ENCODE measurements at places on chromosomes 12 and 14.

DNA sequence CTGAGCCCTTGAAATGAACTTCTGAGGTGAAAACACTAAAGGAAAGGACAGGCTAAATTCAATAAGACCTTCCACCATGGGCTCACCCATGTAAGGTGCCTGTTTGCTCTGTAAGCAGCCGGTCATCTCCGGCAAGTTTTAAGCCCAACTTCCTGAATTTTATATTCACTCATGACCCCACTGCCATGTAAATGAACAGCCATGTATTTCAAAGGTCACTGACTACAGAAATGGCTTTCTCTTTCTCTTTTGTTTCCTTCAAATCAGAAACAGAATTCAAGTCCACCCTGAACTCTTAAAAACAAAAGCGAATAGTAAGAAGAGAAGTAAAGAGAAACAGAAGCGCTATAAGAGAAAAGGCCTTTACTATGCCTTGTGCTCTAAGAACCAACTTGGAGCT lies 61.7 kb upstream of the OVCH1 start:
- DNase-seq = no peak

DNA sequence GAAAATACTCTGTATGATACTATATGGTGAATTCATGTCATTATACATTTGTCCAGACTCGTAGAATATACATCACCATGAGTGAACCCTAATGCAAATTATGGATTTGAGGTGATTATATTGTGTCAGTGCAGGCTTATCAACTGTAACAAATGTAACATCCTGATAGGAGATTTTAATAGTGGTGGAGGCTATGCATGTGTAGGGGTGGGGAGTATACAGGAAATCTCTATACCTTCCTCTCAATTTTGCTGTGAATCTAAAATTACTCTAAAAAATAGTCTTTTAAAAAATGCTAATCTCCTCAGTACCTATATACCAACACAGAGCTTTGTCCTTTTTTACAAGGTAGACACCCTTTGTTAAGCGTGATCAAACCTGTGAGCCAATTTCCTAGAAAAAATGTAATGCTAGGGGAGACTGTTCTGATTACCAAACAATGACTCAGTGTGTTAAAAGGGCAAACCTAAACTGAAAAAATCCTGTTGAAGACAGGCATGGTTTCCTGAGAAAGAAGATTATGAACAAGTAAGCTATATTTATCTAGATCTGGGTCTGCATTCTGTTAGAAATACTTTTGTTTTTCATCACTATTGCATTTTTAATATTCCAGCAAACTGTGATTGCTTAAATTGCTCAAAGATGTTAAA lies 170.9 kb downstream of the DUSP6 start:
- no peak for DNase-seq

DNA sequence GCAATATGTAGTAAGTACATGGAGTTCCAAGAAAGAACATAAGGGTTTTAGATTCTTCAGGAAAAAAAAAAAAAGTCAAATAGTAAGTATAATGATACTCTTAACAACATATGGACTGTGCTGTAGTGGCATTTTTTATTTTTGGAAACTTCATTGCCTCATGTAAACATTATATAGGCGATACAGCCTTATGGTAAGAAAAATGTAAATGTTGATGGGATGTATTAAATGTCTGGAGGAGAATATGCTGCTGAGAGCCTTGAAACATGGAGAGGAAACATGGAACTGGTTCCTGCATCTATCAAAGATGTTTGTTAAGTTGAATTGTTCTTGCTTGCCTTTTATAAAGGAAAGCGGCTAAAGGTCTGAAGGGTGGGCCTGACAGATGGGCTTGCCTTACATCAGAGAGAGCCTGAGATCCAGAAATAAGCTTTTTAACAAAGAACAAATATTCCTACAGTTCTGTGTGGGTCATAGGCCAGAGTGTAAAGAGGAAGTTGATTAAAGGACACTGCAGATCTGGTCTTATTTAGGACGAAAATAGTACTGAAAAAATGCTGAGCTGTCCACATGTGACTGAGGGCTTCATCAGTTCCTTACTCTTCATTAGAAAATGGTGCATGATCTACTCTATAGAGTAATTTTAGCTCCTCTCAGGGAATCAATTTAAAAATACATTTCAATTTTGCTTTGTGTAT lies 448.1 kb upstream of the DCN start:
- DNase-seq = no peak

GRCh38 chr12:29365091-29365490 lies 15.9 kb downstream of the ERGIC2 start:
- DNase-seq = no peak

DNA sequence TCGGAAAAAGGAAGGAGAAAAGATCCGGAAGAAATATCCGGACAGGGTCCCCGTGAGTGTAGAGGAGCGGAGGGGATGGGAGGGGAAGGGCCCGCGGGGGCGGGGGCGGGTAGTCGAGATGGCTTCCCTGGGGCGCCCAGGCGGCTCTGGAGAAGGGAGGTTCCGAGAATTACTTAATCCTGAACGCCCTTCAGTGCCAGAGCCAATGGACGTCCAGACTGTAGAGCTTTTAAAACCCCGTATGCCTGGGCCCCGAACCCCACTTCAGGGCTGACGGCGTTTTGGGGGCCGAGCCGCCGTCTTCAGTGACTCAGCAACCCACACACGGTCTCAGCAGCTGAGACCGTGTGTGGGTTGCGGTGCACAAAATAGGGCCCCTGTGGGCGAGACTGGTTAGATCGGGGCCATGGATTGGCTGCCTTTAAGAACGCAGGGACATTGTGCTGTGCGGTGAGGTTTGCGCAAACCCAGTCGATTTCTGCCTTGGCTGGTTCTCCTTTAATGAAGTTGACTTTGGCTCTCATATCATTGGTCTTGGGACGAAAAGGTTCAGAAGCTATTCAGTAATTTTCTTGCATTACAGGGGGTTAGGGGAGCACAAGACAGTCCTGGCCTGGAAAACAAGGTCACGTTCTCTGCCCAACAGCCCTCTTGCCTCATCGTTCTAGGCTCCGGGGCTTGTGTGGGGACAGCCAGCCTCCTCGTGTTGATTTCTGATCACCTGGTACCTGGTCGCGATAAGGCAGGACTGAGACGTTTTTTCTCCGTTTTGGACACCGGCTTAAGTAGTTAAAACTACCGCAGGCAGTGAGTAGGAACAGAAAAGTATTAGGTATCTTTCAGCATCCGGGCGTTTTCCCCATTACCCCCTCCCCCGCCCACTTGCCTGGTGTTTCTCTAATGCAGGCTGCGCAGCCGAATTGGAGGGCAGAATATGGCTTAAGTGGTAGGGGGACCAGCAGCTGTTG lies 775 bp downstream of the GABARAPL1 start:
- DNase-seq = peak; percentile 54

DNA sequence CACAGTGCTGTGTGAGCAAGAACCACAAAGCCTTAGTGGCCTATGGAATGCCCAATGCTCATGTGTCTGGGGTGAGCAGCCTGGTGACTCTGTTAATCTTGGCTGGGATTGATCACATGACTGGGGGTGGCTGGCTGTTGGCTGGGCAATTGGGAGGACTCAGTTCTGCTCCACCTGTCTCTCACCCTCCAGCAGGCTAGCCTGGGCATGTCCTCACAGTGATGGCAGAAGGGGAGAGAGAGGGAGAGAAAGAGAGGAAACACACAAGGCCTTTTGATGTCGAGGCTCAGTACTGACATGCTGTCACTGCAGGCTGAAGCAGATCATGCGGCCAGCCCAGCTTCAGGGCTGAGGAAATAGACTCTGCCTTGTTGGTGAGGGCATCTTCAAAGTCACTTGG lies 136.8 kb downstream of the TBX5 start:
- no peak for DNase-seq

- DNase-seq = no peak
Observed at GRCh38 chr12:105681341-105681740, 350.9 kb downstream of the C12orf75 start.

DNA sequence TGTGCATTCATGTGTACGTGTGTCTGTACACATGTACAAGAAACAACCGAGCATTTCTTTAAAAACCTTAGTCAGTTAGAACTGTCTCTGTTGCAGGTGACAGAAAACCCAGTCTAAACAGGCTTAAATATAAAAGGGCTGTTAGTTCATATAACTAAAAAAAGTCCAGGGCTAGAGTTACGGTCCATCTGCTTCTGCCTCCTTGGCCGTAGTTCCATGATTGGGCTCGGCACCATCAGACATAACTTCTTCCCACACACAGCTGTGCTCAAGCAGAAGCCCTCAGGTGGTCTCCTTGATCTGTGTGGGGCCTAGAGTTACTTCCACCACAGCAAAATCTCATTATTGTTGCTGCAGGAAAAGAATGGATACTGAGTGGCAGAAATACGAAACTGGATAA lies 34.6 kb downstream of the CKB start:
- no peak for DNase-seq

- peak; percentile 60 for DNase-seq
Observed at GRCh38 chr12:96177013-96177412, 17.2 kb upstream of the ELK3 start.

GRCh38 chr12:109529691-109530640 lies 43.3 kb downstream of the MMAB start:
- no peak for DNase-seq

DNA sequence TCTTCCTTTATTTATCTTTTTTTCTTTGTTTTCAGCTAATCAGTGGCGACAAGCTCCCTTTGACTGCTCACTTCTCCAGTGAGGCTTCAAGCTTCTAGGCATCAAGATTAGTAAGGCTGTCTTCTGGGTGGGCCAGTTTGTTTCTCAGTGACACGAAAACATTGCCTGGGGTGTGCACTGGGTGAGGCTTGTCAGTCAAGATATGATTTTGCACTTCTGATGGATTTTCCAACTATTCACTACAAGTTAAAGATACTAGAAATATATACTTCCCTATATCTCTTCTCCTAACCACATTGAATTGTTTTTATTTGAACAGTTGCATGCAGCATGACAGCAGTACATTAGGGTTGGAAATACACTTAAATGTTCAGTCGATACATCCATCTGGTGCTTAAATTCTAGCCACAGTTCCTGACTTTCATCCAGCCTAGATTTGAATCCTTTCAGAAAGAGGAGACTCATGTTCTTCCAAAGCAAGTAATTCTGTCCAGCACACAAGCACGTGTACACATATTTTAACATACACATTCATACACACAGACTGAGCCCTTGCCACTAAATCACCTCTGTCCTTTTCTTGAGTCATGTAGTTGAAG lies 275.6 kb upstream of the NOVA1 start:
- DNase-seq = no peak

GRCh38 chr14:35407306-35407630 lies 2.7 kb upstream of the NFKBIA start:
- no peak for DNase-seq

GRCh38 chr14:74704656-74705055 lies 8.2 kb downstream of the AREL1 start:
- DNase-seq = no peak

DNA sequence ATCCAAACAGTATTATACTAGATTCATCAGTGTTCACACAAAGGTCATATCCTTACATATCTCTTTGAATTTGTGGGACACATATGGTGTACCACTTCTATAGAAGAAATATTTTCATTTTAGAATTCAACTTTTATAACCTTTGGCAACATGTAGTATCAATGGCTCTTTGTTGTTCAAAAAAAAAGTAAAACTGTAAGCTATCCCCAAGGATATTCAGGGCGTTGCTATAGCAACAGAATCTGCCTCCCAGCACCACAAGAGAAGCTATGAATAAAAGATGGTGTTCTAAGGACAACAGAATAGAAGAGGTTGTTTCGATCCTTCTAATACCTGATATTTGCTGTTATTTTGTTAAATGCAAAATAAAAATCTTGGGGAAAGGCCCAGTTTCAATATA lies 139.3 kb downstream of the BRMS1L start:
- DNase-seq = no peak

DNA sequence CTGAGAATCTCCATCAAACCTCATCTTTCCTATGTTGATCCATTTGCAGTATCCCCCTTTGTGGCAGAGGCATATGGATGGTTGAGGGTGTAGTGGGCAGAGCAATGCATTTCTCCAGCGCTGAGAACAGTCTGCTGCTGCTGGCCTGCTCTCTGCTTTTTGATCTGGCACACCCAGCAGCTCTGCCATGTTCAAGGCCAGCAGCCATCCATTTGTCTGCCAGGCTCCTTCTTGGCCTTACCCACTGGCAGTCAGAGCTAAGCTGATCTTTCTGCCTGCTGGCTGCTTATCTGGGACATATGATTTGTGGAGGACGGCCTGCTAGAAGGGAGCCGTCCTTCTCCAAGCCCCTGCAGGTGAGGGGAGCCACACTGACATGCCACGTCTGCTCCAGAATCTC lies 17.0 kb downstream of the NPC2 start:
- DNase-seq = no peak

DNA sequence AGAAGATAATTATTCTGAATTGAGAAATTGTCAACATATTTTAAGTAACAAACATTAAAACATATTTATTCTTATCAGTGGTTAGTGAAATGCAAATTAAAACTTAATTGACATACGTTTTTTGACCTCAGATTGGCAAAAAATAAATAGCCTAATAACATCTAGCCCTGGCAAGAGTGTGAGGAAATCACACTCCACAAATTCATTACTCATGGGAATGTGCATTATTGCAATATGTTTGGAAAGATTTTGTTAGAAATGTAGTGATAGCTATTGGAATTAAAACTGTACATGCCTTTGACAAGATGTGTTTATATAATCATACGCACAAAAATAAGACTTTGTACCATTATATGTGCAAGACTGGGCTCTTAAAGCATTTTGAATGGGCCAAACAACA lies 168.6 kb downstream of the KITLG start:
- DNase-seq = no peak
